ENCODE measurements at places on chromosomes 16 and 17.

- no peak for DNase-seq
Observed at GRCh38 chr16:82033683-82034300, 1.3 kb upstream of the HSD17B2 start.

GRCh38 chr17:78044280-78044835 lies 84.2 kb downstream of the TMC6 start:
- DNase-seq: no peak

DNA sequence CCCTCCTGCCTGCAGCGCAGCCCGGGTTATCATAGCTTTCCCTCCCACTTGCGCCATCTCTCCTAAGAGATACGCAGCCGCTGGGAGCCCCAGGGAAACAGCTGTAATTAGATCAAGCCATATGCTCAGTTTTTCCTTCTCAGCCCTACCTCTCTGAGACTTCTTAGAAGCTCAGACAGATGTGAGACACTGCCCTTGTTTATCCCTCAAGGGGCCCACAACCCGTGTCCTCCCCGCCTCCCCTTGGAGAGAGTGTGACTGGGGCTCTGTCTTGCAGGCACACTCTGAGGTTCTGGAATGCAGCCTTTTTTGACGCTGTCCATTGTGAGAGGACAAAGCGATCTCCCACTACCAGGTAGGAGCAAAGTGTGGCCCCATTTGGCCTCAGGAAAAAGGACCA lies 31.2 kb downstream of the CIBAR2 start:
- DNase-seq: no peak

GRCh38 chr17:36680701-36681202 lies 79.4 kb downstream of the MRM1 start:
- DNase-seq: no peak

GRCh38 chr16:55661941-55662643 lies 6.3 kb downstream of the SLC6A2 start:
- no peak for DNase-seq

GRCh38 chr16:47026947-47027346 lies 53.5 kb upstream of the DNAJA2 start:
- DNase-seq: no peak

DNA sequence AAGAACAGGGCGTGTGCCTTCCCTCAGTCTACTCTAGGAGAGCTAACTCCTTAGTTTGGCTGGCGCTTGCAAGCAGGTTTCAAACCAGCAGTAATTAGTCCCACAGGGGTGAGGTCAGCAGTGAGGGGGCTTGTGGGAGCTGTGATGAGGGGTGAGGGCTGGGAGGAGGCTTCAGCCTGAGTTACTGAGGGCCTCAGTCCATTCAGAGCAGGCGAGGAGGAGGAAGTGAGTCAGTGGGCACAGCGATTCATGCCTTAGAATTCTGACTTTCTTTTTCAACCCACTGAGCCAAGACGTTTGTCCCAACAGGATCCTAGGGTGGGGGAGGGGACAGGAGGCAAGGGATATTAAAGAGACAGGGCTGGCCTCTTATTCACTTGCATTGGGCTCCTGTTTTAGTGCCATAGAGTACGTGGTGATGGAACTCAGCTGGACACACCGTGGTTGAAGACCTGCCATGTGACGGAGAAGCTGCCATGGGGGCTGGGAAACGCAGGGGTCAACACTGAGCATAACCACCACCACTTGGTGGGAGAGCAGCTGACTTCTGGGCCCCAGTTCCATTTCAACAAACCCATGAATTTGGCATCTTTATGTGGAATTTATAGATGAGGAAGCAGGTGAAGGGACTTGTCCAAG lies 8.3 kb upstream of the ITGA3 start:
- DNase-seq: no peak

DNA sequence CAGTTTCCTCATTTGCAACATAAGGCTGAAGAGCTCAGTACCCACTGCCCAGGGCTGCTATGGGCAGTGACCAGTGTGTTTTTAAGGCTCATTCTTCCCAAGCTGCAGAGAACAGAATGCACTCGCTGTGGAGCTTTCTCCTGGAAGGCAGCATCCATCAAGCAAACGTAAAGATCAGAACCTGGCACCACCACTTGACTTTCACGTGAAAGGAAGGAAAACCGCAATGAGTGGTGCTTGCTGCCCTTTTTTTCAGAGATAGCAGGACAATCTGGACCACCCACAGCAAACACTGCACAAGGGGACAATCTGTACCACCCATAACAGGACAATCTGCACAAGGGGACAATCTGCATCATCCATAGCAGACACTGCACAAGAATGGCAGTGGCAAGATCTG lies 11.2 kb downstream of the CSNK1D start:
- DNase-seq: no peak

DNA sequence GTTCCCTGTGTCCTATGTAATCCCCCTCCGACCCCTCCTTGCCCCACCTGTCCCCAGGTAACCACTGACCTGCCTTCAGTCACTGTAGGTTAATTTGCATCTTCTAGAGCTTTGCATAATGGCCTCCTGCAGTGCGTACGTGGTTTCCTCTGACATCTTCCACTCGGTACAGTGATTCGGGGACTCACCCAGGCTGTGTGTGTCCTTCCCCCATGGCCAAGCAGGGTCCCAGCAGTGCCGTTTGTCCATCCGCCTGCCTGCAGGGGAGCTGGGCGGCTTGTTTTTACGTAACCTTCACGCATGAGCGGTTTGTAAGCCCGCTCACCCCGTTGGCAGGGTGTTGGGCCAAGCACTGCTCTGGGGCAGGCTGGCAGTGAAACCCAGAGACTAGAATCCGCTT lies 7.9 kb downstream of the MAPK8IP3 start:
- no peak for DNase-seq

GRCh38 chr16:52573365-52574299 lies 26.7 kb upstream of the TOX3 start:
- no peak for DNase-seq

DNA sequence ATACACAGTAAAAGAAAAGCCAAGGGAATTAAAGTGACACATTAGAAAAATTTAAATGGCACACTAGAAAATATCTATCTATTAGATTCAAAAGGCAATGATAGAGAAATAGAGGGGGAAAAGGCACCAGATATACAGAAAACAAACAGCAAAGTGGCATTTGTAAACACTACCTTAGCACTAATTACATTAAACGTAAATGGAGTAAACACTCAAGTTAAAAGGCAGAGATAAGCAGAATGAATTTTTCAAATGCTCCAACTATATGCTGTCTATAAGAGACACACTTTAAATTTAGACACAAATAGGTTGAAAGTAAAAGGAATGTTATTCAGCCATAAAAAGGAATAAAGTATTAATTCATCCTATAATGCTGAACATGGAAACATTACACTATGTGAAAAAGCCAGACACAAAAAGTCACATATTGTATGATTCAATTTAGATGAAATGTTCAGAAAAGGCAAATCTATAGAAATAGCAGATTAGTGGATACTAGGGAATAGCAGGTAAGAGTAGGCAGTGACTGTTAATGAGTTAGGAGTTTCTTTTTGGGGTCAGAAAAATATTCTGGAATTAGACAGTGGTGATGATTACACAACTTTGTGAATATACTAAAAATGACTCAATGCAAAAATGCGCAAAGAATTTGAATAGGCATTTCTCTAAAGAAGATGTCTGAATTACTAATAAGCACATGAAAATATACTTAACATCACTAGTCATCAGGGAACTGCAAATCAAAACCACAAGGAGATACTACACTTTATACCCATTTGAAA lies 92.4 kb downstream of the BRIP1 start:
- DNase-seq: no peak

- no peak for DNase-seq
Observed at GRCh38 chr16:84137287-84137686, 7.7 kb downstream of the HSDL1 start.

DNA sequence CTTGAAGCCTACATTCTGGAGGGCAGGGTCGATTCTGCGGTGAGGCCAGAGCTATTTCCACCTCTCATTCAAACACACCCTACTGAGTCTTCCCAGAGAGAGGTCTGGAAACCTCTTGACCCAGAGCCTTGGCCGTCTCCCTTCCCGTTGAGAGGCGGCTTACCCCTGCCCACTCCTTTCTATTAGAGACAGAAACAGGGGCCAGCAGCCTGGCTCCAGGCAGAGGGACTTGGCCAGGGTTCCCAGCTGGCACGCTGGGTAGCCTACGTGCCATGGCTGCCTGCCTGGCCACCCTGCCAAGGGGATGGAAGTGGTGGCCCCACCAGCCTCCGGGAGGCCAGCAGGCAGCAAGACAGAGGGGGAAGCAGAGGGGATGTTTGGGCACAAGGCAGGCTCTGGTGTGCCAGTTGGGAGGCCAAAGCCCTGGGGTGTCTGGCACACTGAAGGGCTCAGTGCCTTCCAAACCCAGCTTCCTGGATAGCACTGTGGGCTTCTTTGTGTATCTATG lies 6.0 kb downstream of the STAC2 start:
- DNase-seq: no peak

DNA sequence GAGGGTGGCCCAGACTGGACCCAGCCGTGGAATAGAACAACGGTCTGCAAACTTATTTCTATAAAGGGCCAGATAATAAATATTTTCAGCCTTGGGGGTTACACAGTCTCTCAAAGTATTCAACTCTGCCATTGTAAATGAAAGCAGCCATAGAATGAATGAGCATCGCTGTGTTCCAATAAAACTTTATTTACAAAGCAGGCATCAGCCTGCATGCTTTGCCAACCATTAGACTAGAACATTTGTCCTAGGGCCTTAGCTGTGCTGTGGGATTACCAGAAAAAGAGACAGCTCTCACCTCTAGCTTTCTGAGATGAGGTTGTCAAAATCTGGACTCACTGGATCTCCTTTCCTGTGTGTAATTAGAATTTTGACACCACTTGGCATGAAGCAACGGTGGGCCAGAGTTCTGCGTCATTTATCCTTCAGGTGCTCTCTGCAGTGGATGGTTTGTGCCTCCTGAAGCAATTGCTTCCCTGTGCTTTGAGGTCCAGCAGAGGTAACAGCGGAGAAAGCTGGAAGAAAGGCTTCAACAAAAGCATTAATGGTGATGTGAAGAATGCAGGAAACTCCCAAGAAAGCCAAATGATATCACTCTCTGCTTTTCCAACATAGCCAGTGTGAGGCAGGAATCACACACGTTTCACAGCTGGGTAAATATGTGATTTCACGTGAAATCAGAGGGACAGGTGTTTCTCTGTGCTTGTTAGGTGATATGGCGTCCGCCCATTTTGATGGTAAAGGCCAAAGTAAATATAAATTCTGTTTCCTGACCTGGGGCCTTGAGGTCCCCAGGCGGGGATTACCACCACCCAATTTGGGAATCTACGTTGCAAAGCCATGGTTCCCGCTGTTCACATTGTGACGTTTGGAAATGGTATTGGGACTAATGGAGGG lies 148.4 kb downstream of the PITPNC1 start:
- DNase-seq: no peak

GRCh38 chr16:47958726-47959125 lies 197.1 kb downstream of the ABCC12 start:
- DNase-seq: no peak

GRCh38 chr17:78925662-78926555 lies 722 bp upstream of the TIMP2 start:
- DNase-seq: no peak

GRCh38 chr16:8869212-8869987 lies 594 bp upstream of the CARHSP1 start:
- DNase-seq: no peak

DNA sequence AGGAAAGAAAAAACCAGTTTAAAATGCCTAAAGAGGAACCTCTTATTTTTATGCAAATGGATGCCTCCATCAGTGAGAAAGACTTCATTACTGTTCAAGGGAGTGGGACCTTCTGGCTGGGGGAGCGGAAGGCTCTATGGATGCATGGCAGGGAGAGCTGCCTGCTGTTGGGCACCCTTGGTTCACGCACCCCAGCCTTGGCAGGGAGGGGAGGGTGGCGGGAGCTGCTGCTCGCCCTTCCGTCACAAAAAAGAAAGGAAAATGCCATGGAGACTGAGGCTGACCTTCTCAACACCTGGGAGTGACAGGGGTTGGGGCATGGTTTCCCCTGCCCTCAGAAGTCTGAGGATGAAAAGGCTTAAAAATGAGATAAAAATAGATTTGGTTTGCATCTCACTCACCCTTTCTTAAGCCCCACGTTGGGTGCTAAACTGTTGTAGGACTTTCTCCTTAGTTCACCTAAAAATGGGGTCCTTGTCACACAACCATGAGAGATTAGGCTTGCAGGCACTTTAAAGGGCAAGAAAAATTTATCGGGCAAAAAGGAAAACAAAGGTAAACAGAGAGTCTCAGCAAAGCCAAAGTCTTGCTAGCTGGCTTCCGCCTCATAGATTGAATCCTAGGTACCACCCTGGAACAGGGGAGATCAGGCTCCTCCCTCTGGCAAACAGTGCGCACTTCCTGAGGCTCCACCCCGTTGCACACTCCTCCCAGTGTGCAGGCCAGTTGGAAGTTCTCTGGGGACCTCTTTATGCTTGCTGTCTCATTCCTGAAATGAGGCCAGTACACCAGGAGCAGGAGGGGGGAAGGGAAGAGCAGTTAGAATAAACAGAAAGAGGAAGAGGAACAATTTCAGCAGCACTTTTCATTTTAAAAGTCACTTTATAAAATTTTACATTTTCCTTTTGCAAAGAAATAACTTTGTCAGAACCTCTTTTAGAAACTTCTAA lies 31.6 kb downstream of the PHKB start:
- no peak for DNase-seq

GRCh38 chr16:11734025-11734652 lies 8.5 kb downstream of the TXNDC11 start:
- DNase-seq: no peak

DNA sequence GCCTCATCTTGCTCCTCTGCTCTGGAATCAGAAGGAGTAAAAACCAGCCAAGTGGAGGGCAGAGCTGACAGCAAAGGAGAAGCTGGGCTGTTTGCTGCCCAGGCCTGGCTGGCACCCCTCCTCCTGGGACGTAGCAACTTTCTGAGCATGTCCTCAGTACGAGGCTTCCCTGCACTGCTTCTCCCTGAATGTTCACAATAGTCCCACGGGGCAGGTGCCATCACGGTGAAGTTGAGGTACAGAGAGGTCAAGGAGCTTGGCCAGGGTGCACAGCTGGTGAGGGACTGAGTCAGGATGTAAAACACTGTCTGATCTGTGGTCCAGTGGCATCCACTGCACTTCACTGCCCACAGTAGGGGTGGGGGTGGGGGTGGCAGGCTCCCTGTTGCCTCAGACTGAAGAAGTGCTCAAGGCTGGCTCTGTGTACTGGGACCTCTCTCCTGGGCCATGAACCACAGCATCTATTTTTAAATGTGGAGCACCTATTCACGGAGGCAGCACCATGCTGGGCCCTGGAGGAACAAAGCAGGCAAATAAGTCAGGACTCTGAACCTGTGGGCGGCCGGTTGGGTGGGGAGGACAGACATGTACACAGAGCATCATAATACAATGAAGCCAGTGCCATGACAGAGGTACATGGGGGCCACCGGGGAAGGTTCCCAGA lies 369.5 kb downstream of the SEC14L1 start:
- DNase-seq: no peak

- no peak for DNase-seq
Observed at GRCh38 chr17:72916991-72917390, 175.5 kb downstream of the SLC39A11 start.

GRCh38 chr16:58510776-58511628 lies 4.3 kb upstream of the SETD6 start:
- DNase-seq: no peak

- no peak for DNase-seq
Observed at GRCh38 chr17:56186222-56186786, 33.0 kb downstream of the ANKFN1 start.

Measured in iPS DF 6.9 (cell line).